Activated effector memory CD4-positive, alpha-beta T cell treated with Interleukin-2 at 50 U/mL for 16 hours (primary cell): ENCODE measurements at places on chromosomes 3 and 15.

DNA sequence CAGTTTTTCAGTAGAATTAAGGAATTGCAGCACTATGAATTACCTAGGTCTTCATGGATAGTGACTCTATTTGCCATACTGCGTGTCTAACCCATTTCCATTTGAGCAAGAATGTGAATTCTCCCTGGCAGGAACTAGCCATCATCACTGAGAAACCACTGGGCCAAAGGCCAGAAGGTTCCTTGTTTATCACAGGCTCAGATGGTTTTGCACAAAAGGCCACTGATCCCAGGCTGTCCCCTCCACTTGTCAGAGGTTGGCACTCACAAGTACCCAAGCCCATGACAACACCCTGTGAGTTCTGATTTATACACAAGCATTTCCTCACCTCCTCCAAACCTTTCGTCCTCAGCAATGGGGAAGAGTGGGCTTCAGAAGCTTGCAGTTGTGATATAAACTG lies 131.8 kb downstream of the FOXB1 start:
- no peak for DNase-seq

DNA sequence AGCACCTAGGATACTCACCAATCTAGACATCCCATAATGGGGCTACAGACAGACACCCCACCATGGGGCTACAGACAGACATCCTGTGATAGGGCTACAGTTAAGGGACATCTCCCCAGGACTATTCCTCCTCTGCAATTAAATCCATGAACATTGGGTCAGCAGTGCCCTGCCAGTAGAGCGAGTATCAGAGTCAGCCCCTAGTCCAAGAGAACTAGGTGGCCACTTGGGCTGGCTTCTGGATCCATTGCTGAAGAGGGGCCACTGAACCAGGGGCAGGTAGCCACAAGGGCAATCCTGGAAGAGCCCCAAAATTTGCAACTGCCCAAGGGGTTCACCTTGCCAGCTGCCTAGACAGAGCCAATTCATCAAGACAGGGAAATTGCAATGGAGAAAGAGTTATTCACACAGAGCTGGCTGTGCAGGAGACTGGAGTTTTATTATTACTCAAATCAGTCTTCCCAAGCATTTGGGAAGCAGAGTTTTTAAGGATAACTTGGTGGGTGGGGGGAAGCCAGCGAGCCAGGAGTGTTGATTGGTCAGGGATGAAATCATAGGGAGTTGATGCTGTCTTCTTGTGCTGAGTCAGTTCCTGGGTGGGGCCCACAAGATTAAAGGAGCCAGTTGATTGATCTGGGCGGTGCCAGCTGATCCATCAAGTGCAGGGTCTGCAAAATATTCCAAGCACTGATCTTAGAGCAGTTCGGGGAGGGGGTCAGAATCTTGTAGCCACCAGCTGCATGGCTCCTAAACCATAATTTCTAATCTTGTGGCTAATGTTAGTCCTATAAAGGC lies 170.2 kb upstream of the SMAD3 start:
- no peak for DNase-seq

- DNase-seq, result no peak
Observed at GRCh38 chr3:49410066-49410845, 1.5 kb downstream of the RHOA start.

GRCh38 chr3:63349583-63350573 lies 71.8 kb downstream of the SYNPR start:
- DNase-seq, result no peak

GRCh38 chr3:133937756-133938601 lies 42.3 kb upstream of the RAB6B start:
- no peak for DNase-seq

- DNase-seq, result no peak
Observed at GRCh38 chr3:177220136-177220974, 23.1 kb upstream of the TBL1XR1 start.

DNA sequence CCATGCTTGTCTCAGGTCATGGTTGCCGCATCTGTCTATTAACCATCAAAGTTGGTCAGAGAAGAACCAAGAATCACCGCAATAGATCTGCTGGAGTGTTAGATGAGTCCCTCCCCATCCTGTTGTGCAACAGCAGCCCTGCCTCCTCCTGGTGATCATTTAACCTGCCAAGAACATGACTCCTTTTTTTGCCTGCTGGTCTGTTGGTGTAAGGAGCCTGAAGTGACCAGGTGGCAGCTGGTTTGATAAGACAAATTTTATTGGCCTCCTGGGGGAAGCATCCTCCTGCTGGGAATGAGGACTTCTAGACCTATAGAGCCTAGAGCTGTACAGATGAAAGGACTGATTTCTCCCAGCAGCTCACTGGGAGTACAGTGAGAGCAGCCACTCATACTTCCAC lies 43.5 kb upstream of the RAF1 start:
- DNase-seq, result no peak
